ENCODE measurements at places on chromosomes 3 and 15.

DNA sequence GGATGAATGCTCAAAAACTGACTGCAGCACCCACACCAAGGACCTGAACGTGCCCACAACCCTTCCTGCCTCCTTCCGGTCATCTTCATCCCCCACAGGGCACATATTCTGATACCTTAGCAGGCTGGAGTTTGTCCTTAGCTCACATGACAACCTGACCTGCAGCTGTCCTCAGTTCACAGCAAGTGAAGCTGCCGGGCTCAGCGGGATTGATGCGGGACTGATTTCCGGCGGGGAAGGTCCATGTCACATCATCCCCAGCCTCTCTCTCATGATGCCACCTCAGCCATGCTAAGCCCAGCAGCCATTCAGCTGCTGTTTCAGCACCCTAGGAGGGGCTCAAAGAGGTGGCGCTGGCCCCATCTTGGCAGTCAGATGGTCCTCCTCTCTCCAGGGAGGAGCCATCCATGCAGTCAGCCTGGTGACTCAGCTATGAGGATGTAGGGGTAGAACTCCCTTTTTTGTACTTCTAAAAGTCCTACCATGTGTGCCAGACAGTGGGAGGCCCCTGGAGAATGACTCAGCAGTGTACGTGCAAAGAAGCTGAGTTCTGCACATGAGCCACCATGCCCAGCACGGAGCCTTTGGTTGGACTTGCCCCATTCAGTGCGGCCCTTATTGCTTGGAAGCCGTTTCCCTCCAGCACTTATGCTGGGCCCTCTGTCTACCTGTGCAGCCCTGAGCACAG is 9.5 kb downstream of the CA12 start:
- H3K27me3 ChIP-seq = no peaks in the 10 kb centered on the region
- no peak overlapping the region for H3K4me3 ChIP-seq
- peak; percentile 74 for DNase-seq
- H3K27ac ChIP-seq = no peak overlapping the region
- peaks cover 14% of the 10 kb centered on the region for H3K4me1 ChIP-seq
- no peaks in the 10 kb centered on the region for H3K36me3 ChIP-seq

- no peak overlapping the region for H3K4me3 ChIP-seq
- H3K27ac ChIP-seq = no peak overlapping the region
- peaks cover 25% of the 10 kb centered on the region for H3K4me1 ChIP-seq
- no peaks in the 10 kb centered on the region for H3K36me3 ChIP-seq
These were observed 84.3 kb downstream of the MB21D2 start for GRCh38 chr3:192833177-192833890.

- DNase-seq = no peak
- no peak overlapping the region for H3K4me3 ChIP-seq
- H3K4me1 ChIP-seq = no peaks in the 10 kb centered on the region
- no peak overlapping the region for H3K27ac ChIP-seq
- peaks cover 6% of the 10 kb centered on the region for H3K27me3 ChIP-seq
These were observed 103.3 kb downstream of the GOLIM4 start for GRCh38 chr3:167992381-167992780.

- H3K36me3 ChIP-seq = no peaks in the 10 kb centered on the region
- no peaks in the 10 kb centered on the region for H3K4me1 ChIP-seq
- no peak for DNase-seq
- H3K27me3 ChIP-seq = no peaks in the 10 kb centered on the region
- no peak overlapping the region for H3K27ac ChIP-seq
These were observed 513.6 kb upstream of the KCNMB2 start for GRCh38 chr3:178022599-178022998.

All from psoas muscle (tissue), 8 donors.